ENCODE measurements at places on chromosomes 7 and 10.

- DNase-seq = no peak
Measured at GRCh38 chr10:131425752-131426533, 114.4 kb upstream of the TCERG1L start.

GRCh38 chr10:115018185-115018931 is 74.8 kb upstream of the ATRNL1 start:
- DNase-seq = no peak

DNA sequence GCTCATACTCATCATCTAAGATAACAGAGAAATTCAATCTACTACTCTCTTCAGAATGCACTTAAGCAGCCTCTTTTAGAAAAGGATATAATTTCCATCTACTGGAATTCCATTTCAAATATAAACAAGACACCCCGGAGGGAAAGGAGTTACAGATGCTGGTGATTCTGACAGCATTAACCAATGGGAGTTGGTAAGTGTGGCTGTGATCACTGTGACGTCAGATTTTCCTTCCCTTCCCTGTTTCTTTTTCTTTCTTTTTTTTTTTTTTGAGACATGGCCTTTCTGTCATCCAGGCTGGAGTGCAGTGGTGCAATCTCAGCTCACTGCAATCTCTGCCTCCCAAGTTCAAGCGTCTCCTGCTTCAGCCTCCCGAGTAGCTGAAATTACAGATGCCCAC is 106.6 kb downstream of the ACTR3B start:
- DNase-seq = no peak

DNA sequence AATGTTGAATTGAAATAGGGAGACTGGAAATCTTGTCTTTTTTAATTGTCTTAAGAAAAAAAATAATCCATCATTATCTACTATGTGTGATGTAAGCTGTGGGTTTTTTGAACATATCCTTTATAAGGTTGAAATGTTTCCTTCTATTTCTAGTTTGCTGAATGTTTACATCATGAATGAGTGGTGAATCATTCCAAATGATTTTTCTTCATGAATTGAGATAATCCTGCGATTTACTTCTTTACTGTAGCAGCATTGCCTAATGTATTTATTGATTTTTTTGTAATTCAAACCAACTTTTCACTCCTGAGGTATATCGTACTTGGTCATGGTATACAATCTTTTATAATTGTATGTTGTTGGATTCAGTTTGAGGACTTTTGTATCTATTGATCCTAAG is 607.6 kb upstream of the PFKP start:
- DNase-seq = no peak

DNA sequence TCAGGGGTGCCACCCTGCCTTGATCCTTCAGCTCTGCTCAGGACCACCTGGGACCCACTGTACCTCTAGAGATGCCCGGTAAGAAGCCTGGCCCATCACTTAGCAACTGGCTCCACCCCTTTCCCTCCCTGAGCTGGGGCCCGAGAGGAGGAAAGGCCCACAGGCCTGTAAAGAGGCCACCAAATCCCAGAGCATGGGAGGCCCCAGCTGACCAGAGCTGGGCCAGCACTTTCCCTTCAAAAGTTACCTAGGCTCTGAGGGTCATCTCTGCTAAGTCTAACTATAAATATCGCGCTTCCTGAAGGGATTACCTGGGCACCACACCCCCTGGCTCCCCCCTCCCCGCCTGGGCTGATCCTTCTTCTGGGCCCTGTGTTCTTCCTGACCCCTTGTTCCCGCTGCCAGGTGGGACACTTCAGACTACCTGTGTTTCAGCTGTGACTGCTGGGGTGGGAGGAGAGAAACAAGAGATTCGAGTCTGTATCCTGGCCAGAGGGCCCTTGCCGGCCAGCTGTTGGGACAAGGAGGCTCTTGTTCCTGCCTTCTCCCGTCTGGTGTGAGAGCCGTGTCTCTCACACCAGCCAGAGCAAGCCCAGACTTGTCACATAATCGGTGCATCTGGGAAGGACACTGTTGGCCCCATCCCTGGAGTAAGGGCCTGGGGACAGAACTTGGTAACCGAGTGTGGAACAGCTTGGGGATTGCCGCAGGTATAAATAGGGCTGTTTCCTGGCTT is 22.8 kb upstream of the ANKRD2 start:
- peak; percentile 34 for DNase-seq

DNA sequence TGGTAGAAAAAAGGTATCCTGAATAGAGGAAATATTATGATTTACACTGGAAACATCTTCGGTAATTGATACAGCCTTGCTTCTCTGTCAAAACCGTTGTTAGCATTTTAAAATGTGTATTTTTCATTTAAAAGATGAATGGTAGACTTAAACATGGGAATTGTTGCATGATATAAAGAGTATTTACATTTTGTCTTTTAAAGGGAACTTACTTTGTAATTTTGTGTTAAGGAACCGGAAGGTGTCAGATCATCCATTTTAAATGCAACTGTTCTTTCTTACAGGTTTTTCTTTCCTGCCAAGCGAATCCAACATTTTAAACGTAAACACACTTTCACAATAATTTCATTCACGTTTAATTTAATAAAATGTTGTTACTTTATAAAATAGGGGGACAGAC is 1.8 kb upstream of the IGF2BP3 start:
- DNase-seq = no peak

DNA sequence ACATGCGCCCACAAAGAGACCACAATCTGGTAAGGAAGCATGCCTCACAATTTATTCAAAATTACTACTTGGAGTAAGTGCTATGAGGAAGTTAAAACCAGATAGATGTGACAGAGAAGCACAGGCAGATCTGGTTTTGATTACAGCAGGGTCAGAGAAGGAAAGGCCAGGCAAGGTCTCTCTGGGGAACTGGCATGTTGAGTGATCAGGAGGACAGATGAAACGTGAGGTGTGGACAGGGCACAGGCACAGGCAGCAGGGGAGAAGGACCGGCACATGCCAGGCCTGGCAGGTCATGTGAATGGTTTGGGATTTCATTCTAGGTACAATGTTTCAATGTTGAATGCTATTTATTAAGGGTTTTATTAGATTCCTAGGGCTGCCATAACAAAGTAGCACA is 51.6 kb downstream of the GPAM start:
- no peak for DNase-seq

DNA sequence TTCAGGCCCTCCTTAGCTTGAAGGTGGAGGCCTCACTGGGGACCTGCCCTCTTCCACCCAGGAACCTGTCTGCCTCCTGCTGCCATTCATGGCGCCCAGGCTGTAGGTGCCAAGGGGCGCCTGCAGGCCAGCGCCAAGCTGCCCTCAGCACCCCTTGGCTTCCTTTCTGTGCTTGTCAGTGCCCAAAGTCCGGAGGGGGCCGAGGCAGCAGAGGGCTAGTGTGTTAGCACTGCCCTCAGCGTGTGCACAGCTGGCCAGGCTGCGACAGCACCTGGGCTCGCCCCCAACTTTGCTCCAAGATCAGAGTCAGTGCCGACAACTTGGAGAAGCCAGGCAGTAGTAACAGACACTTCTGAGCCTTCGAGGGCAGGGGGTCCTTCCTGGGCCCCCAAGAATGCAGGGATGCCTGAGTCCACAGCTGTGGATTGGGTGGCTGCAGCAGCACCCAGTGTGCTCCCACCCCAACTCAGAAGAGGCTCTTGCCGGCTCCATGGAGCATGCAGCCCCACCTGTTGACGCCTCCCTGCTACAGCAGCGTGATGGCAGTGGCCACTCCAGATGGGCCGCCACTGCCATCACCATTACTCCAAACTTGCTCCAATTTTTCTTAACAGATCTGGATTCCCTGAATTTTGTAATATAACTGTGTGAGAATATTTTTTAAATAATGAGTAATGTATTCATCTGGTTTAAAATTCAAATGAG is 41.7 kb downstream of the CACUL1 start:
- DNase-seq = no peak

DNA sequence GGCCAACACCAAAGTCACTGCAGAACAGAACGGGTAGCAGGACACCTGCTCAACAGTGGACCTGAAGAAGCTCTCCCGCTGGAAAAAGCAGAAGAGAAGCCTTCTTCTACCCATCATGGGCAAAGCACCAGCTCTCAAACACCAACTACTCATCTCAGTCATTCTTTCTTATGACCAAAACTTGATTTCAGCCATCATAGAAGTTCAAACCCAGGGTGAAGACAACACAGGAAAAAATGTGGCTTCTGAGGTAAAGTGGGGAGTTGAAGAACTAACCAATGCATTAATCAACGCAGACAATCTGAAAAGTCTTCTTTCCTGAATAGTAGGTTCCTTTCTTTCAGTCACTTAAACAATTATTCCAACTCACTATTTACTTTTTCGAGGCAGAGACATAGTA is 83.3 kb downstream of the ELMO1 start:
- no peak for DNase-seq

DNA sequence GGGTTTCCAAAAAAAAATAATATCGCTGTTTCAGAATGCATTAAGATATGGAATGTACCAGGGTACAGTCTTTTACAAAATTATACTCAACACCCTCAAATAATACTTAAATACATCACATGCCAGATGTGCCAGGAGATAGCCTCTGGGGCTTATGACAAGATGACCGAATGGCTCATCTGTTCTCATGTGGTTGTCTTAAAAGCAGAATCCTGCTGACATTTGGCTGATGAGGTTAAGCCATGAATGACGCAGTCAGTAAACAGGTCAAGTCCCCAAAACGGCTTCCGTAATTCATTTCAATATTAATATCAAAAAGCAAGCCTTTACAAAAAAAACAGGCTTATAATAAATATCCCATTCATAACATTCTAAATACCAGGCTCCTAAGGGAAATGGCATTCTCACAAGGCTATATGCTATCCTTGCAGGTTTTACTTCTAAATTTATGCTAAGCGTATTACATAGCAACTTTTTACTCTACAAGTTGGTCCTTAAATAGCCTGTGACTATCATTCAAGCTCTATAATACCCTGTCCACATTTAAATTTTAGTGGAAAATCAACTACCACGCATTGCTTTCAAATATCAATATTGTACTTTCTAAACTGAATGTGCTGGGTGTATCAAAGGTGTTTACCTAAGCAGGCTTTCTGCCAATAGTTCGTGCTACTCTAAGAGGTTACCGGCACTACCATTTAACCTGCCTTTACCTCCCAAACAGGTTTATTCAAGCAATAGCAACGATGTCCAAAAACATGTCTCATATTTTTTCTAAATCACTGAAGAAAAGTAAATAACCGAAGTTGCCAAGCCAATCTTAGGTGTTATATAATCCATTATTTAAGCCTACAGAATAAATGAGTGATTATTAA is 15.6 kb downstream of the SMURF1 start:
- no peak for DNase-seq

GRCh38 chr10:3858051-3858845 is 73.2 kb upstream of the KLF6 start:
- no peak for DNase-seq

GRCh38 chr10:15168291-15168785 is at the start of gene NMT2:
Gene NMT2 (minus strand): TSS chr10:15168693. CDS start chr10:15168612, 81 bp downstream.
- no peak for DNase-seq

GRCh38 chr7:75630549-75630948 is 108.2 kb downstream of the HIP1 start:
- DNase-seq = no peak

DNA sequence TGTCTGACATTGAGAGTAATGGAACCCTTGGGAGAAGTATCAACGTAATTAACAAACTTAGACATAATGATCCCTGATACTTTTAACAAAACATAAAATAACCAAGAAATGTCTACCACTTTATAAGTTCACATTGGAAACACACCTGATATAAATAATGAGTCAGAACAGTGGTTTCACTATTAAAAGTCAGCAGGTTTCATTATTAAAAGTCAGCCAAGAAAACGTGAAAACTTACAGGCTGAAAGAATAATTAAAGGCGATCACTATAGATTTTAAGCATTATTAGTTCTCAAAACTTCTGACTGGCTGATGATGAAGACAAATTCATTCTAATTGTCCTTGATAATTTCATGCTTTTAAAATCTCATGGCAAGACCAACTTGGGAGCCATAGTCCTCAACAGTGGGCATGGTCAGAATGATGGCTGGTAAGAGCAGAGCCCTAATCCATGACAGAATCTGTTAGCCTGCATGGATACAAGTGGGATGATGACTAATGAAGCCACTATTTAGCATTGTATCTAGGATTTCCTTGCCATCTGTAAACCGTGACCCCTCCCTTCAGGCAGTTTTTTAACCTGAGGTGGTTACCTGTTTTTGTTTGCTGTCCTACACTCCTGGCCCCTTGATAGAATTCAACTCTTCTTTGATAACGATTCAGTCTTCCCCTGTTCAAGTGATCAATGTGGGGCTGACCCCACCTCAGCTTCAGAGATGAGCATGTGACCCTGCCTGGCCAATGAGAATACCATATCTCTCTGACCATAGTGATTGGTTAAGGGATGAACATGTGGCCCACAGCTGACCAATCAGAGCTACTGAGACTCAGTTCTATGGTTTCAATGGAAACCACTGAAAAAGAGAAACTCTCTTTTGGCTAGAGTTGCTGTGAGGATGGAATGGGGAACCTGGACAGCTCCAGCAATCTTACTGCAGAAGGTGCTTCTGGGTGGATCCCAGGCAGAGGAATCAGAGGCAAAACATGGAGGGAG is 151.0 kb downstream of the PLPP4 start:
- no peak for DNase-seq

DNA sequence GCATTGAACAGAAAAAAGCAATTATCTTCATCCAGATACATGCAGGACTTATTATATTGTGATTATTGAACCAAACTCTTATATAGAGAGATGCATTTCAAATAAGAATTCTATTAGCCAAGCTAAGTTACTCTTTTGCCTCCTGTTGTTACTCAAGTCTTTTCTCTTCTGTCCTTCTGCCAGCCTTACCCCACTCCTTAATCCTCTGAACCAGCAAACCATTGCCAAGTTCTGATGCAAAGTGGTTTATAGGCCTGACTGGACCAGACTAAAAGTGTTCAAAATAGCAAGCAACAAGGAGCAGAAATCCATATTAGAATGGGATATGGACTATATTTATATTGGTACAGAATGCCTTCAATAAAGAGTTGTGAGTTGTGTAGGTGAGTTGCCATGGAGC is 2.2 kb upstream of the SLC26A4 start:
- DNase-seq = no peak

DNA sequence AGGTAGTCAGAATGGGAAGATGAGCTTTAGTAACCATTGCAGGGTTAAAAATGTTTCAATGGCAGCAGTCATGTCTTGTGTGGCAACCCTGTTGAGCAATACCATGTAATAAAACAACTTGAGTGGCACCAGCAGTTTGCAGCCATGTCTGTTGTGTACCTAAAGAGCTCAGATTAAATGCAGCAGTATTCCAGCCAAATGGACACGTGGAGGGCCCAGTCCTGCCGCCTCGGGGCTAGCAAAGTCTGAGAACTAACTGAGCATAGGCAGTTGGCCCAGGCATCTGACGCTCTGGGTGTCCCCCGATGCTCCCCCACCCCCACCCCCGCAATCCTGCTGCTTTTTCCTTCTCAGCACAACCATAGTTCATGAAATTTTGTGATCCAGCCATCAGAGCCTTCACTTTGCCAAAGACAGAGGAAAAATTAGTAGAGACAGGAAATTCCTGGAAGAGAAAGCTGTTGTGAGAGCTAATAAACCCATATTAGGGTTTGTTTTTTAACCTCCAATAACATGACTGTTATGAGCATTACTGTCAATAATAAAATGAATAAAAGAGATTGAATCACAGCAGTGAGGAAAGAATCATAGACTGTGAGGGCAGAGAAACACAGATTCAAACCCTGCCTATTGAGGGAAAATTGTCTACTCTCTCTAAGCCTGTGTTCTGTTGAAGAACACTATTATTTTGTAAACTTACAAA is 220.6 kb upstream of the RHOBTB1 start:
- DNase-seq = no peak

- peak; percentile 10 for DNase-seq
Measured at GRCh38 chr10:59361663-59362143, 646 bp downstream of the FAM13C start.

GRCh38 chr7:64890761-64891362 is 12.2 kb upstream of the ZNF273 start:
- DNase-seq = no peak

All from SHP77 treated with DMSO at 0.1 percent for 48 hours (cell line).